ENCODE measurements at places on chromosomes 11 and 22.

DNA sequence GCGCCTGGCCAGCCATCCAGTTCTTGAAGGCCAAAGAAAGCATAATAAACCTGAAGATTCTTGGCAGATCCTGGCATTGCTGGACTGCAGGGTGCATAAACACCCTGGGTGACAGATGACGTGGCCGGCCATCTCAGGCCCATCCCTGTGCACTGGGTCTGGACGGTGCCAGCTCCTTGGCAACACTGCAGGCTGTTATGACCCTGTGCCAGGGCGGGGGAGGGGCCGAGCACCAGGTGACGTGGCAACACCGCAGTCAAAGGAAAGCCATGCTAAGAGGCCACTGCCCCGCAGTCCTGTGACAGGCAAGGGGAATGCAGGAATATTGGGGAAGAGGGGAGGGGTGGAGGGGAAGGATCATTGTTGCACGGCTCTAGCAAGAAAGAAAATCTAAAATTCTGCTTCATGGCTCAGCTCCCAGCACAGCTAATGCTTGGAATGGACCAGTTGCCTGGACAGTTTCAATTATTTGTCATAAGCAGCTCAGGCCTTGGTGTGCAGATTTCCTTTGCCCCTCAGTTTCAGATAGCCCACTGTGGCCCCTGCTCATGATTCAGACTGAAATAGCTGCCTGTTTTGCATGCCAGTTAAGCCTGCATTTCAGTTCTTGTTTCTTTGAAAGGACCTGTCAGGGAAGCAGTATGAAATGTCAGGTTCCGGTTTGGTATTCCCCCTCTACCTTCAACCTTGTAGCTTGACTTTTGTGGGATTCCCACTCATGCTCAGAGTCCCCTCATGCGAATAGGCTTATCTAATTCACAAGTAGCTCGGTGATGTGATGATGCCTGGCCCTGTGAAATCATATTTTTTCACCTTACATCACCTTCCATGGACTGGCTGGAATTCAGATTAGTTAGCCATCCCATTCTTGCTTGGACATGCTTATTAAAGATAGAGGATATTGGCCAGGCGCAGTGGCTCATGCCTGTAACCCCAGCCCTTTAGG, 29.7 kb upstream of the DDX6 start:
- peak; percentile 89 for DNase-seq

DNA sequence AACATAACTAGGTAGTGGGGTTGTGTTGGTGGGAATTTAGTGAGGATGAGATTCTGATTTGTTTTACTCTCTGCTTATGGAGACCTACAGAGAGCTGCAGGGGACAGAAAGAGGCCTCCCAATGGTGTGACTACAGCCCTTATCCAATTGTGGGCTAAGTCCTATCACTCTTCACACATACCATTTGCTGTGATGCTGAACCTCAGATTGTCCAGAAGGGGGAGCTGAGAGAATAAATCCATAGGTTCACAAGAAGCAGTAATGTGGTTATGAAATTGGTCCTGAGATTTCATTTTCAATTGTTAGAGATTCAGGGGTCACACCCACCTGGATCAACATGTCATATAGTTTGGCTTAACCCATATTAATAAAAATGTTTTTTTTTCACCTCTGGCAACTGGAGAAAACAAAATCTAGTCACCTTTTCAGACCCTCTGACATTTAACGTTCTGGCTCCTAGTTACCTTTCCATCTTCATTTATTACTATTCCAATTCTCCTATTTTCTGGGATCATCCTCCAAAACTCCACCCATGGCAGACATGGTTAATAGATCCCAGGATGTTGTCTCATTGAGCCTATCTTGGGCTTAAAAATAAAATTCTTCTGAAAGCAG, 53.3 kb upstream of the PTPN5 start:
- peak; percentile 27 for DNase-seq

GRCh38 chr11:82003671-82004515, 729.8 kb downstream of the FAM181B start:
- DNase-seq = peak; percentile 5

DNA sequence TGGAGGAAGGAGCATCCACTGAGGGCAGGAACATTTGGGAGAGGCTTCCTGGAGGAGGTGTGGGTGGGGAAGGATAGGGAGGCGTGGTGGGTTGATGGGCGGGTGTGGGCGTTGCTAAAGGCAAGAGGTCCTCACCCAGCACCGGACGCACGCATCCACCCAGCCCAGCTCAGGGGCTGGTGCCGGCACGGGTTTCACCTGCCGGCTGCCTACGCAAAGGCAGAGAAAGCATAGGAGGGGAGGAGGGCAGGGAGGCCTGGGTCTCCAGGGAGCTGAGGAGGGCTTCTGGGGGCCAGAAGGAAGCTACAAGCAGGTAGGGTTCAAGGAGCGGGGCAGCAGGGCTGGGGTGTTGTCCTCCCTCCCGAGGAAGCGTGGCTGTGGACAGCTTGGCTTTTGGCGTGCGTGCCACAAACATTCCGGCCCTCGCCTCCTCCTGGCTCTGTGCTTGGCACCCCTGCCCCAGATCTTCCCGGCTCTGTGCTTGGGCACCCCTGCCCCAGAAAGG, 7.8 kb downstream of the SSH3 start:
- DNase-seq = no peak

- DNase-seq = peak; percentile 97
Observed at GRCh38 chr11:61922539-61922938, 5.2 kb upstream of the RAB3IL1 start.

DNA sequence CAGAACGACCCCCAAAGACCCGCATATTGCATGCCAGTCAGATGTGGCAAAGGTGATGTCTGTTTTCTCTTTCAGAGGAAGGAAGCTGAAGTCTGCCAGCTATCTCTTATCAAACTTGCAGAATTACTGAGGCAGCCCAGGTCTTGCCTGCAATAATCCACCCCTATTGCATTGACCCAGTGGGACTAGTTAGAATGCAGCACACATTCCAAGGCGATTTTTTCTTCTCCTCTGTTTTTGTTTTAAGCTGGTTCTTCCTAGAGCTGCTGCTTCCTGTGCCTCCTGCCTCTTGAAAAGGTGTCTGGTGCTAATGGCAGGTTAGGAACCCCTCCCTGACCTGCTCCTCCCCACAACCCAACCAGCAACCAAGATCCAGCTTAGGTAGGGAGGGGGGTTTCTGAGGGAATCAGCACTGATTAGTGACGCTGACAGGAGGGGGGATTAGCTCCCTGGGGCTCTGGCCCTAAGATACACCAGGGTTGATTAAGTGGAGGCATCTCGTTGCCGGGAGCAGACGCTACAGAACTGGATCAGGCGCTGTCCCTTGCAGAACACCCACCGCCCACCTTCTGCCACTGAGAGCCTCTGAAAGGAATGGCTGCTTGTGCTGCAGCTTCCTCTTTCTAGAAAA, 2.8 kb downstream of the NTM start:
- no peak for DNase-seq

DNA sequence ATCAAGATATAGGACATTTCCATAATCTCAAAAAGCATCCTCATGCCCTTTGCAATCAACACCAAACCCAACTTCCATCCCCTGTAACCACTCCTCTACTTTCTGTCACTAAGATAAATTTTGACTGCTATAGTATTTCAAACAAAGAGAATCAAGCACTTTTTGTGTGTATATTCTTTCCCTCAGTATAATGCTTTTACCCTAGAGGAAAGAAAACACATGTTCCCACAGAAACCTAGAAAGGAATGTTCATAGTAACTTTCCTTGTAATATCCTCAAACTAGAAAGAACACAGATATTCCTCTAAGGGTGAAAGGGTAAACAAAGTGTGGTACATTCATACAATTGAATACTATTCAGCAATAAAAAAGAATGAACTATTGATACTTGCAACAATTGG, 5.5 kb upstream of the PATE1 start:
- no peak for DNase-seq

- DNase-seq = no peak
Observed at GRCh38 chr11:83367745-83368144, 81.6 kb upstream of the CCDC90B start.

DNA sequence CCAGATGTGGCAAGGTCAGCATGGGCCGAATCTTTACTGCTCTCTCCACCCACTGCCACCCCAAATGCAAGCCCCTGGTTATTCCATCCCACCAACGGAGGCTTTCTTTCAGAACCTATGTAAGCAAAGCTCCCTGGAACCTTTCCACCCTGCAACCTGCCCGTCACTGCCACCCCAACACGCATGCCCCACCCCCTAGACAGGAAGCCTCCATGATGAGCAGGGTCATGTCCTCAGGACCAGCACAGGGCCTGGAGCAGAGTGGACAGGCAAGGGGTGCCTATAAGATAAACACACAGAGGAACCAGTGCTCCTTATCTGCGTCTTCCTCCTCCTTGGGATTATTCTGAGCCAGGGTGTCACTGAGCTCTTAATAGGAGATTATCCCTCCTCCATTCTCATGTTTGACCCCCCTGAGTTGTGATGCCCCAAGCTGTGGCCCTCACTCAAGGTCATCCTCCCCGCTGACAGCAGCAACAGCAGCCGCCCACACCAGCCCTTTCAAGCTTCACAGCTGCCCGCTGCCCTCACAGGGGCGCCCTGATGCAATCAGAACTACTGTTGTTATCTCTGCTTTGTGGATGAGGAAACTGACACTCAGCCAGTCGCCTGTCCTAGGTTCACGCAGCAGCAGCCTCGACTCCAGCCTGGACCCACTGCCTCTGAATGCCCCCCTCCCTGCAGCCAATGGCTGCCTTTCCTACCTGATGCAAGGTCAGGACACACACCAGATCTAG, 647.3 kb downstream of the TBC1D22A start:
- DNase-seq = no peak

GRCh38 chr22:50727678-50728522, 10.1 kb upstream of the ACR start:
- DNase-seq = no peak

- no peak for DNase-seq
Observed at GRCh38 chr11:20026629-20027555, 133.4 kb downstream of the DBX1 start.

GRCh38 chr11:41308286-41308685, 151.2 kb downstream of the LRRC4C start:
- DNase-seq = no peak

DNA sequence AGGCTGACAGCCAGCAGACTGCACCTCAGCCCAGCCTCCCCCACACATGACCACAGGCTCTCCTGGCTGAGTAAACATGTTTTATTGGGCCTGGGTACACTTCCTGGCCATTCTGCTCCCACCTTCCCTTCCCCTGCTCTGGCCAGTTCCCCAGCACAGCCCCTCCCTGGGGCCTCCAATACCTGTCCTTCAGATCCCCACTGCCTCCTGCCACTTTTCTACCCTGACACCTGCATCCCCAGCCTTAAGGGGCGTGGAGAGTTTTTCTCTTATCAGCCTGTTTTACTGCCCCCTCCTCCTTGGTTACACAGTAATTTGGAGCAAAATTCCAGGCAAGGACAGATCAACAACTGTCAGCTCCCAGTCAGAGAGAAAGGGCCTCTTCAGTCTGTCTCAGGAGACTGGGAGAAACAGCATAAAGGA, at the start of gene ISX:
Gene ISX (plus strand): TSS at position 363 of the 423 bp plus-strand sequence. CDS start 930 bp downstream, outside the sequence.
- DNase-seq = no peak

GRCh38 chr11:71265559-71266092, 13.2 kb upstream of the SHANK2 start:
- DNase-seq = no peak

GRCh38 chr11:10395166-10395897, 59.7 kb upstream of the AMPD3 start:
- DNase-seq = no peak

- no peak for DNase-seq
Observed at GRCh38 chr11:106076171-106076918, 802 bp downstream of the KBTBD3 start.

GRCh38 chr11:48184452-48184851, 32.2 kb upstream of the OR4B1 start:
- no peak for DNase-seq

All from umbilical cord (tissue), 2 donors.